ENCODE measurements at places on chromosomes 7 and 10.

- DNase-seq, result no peak
Observed at GRCh38 chr10:103667356-103667755, 173.9 kb downstream of the NEURL1 start.

- no peak for DNase-seq
Observed at GRCh38 chr10:3040069-3040468, 27.3 kb upstream of the PFKP start.

DNA sequence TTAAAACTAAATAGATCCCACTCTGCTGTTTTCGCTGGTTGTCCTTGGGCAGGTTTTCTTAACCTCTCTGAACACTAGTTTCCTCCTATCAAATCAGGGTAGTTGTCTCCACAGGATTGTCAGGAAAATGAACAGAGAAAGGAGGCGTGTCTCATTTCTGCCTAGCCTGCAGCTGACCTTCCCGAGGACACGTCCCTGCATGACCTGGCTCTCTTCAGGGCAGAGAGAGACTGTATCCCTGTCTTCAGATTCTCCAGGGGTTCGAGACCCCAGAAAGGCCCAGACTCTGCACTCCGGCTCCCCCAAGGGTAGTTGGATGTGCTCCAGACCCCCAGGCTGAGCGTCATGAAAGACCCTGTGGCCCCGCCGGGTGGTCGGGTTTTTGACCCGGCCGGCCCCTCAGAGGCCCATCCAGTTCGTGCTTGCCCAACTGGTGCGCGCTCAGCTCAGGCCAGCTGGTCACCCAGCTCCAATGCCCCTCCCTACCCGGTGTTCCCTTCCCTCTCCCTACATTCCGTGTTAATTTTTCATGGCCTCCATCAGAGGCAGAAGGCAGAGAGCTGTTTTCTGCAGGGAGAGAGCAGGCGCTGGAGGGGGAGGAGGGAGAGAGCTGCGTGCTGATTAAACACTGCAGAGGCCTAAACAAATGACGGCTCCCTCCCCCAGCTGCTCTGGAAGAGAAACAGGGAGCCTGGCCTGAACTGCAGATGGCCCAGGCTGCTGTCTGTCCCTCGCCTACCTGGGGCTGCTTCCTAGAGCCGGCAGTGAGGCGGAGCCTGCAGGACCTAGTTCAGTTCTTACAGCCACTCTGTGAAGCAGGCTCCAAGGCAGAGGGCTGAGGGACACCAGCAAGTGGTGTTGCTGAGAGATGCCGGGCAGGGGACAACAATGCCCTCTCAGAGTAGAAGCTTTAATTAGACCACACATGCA lies 86.2 kb upstream of the PPIF start:
- DNase-seq, result no peak

GRCh38 chr10:78991187-78991586 lies 77.6 kb upstream of the ZMIZ1 start:
- DNase-seq, result no peak

DNA sequence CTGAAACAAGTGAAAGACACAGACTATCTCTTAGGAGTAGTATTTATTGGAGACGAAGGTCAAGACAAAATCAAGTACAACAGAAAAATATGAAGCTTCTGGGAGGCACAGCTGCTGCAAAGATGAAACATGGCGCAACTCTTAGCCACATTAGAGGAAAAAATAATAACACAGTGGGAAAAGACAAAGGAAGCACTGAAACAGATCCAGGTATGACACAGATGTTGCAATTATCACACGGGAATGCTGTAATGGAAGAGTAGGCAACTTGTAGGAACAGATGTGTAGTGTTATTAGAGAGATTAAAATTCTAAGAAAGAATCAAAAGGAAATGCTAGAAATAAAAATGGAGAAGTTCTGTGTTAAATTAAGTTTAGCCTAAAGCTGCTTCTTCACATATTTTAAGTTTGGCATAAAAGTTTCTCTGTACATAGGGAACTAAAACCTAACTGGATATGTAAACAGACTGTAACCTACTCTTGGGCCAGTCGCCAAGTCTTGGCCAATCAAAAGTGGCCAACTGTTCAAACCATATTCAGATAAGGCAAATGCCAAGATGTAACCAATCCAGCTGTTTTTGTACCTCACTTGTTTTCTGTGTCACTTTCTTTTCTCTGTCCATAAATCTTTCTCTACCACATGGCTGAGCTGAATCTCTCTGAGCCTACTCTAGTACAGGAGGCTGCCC lies 1132.0 kb upstream of the LRRTM3 start:
- DNase-seq, result no peak

Data from activated gamma-delta T cell treated with Interleukin-2 at 50 U/mL for 16 hours (primary cell).